ENCODE measurements at places on chromosomes 6 and 20. TPM values are rescaled to one million over a fixed set of nuclear protein-coding genes. Genes with fewer than 3 reads are reported as not detected.

- DNase-seq, result no peak
Measured at GRCh38 chr6:149024361-149024760, 277.5 kb downstream of the UST start.

GRCh38 chr20:39886650-39887190 lies 802.3 kb downstream of the MAFB start:
- DNase-seq, result no peak

GRCh38 chr6:77502981-77503380 lies 39.7 kb upstream of the HTR1B start:
- DNase-seq, result no peak

GRCh38 chr6:170516783-170517616 lies 36.1 kb downstream of the PSMB1 start:
- DNase-seq, result no peak

- DNase-seq, result no peak
Measured at GRCh38 chr6:16336056-16336818, 97.8 kb downstream of the GMPR start.

- no peak for DNase-seq
Measured at GRCh38 chr20:58652606-58653294, 1.7 kb downstream of the STX16 start.

GRCh38 chr6:5996714-5997419 lies 9.9 kb downstream of the NRN1 start:
- no peak for DNase-seq

DNA sequence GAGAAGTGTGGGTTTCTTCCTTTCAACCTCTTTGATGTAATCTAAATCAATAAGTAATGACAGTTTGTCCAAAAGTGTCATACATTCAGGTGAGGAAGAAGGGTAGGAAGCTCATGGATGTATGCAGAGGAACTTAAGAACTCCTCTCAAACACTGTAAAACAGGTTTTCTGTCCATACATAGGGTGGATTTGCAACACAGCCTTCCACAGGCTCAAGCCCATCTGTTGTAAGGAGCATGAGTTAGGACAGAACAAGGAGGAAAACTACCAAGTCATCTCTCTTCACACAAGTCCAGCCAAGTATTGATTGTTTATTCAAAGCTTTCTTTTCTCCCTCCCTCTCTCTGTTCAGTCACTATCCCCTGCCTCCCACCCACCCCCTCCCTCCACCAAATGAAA lies 49.0 kb upstream of the CDYL start:
- DNase-seq, result no peak

DNA sequence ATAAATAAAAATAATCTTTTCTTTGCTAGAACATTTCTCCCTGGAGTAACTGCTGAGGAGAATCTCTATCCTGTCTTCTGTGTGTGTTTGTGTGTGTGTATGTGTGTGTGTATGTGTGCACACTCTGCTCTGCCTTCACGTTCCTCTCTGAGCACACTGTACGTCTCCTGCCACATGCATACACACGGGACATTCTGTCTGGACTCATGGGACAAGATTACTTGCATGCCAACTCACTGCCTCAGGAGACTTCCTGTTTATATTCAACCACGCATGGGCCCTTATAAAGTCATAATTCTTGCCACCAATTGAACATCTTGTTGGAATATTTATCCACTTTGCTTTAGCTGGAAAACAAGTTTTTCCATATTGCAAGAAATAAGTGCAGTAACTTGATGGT lies 930.6 kb downstream of the KIF16B start:
- DNase-seq, result no peak

The TTLL9 gene
- polyA plus RNA-seq, result 0.07 TPM

The ECI2 gene
- polyA plus RNA-seq, result 114 TPM

The RPS6KA2 gene
- not detected for polyA plus RNA-seq

Data from K562 (cell line).